ENCODE measurements at places on chromosomes 2 and 18.

DNA sequence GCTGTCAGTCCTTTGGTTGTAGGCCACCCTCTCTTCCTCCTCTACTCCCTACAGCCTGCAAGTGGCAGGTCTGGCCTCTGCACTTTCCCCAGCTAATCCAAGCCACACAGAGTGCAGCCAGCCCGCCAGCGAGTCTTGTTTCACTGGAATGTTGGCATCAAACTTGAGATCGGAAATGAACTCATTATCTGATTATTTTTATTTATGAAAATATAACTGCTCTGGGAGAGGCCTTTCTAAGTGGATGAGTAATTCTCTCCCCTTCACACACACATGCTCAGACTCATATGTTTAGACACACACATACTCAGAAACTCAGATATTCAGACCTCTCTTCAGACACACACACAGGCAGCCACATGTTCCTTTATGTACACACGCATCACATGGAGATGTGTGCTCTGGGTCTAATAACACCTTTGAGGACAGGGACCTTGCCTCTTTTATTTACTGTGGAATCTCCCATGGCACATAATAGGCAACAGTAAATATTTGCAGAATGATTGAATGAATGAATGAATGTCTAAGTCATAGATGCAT lies 151.3 kb downstream of the ZFP36L2 start:
- no peak for DNase-seq

DNA sequence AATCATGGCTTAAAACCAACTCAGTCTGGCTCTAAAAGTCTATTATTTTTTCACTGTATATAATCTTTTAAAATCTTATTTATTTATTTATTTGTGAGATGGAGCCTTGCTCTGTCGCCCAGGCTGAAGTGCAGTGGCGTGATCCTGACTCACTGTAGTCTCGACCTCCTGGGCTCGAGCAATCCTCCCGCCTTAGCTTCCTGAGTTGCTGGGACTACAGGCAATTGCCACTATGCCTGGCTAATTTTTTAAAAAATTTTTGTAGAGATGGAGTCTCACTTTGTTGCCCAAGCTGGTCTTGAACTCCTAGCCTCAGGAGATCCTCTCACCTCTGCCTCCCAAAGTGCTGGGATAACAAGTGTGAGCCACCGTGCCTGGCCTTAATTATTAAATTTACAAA lies 14.5 kb downstream of the GORASP2 start:
- no peak for DNase-seq

DNA sequence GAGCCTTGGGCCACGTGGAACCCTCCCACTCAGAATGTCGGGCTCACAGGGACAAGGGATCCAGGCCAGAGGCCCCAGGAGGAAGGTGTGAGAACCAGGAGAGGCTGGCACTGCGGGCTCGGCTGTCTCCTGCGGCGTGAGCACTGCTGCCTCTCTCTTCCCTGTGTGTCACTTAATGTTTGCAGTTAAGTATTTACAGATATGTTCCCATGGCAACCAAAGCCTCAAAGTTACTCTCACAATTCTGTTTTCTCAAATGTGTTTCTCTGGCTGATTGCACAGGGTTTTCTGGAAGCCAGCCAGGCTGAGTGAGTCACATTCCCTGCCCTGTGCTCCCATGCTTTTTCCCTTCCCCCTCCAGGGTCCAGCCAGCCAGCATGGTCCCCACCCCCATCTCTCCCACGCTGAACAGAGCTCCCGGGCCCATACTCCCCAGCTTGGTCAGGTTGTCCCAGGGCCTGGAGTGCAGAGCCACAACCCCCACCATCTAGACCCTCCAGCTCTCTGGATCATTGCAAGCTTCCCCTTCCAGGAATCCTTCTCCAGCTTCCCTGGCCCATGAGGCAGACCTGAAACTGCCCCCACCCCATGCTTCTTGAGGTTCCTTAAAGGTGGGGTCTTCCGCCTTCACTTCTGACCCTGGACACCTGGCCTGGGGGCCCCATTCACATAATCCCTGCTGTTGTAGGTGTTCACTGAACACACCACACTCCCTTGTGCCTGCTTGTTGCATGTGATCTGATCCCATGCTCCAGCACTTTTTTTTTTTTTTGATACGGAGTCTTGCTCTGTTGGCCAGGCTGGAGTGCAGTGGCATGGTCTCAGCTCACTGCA lies 265.9 kb downstream of the CELF4 start:
- peak; percentile 84 for DNase-seq

- DNase-seq: no peak
Measured at GRCh38 chr18:25047983-25048382, 304.0 kb downstream of the ZNF521 start.

DNA sequence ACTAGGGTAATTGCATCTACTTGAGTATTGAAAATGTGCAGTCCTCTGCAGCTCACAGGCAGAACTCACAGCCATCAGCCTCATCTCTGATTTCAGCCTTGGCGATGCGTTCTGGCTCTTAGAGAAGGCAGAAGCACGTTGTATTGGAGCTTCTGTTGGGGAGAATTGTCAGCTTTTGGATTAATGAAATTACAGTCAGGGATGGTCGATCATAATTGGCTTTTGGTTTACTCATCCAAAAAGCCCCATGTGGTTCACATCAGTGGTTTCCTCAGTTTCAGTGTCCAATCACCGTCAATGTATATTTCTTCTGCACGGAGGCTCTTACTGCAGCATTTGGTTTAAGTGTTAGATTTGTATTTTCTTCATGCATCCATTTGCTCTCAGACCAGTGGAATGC lies 218.5 kb upstream of the SOX11 start:
- DNase-seq: no peak

DNA sequence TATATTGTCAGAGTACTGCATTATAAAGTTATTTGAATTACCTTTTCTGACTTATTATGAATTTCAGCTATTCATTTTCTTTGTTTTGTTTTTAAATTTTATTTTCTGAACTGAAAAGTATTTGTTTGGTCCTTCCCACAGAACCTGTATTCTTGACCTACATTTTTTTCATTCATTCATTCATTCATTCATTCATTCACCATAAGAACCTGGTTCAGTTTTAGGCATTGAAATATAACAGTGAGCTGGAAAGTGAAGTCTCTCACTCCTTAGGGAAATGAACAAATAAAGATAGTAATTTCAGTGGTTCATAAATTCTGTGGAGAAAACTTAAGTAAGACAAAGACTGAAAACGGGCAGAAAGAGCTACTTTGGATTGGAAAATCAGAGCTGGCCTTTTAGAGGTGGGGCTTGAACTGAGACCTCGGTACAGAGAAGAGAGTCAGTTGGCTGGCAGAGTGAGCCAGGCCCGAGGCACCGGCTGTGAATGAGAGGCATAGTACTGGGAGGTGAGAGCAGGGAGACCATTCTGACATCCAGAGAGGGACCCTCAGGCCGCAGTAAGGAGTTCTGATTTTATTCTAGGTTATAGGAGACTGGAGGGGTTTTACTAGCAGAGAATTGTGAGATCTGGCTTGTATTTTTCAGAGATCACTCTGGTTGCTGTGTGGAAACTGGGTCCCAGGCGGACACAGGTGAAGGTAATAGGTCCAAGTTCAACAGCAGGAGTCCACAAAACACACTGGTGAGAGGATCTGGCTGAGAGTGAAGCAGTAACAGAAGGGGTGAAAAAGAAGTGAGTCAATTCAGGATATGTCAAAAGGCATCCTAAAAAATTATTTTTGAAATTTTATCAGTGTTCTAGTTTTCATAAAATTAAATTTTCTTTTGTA lies 75.8 kb upstream of the FN1 start:
- DNase-seq: peak; percentile 75

GRCh38 chr2:233331536-233331935 lies 22.8 kb upstream of the DGKD start:
- peak; percentile 65 for DNase-seq

DNA sequence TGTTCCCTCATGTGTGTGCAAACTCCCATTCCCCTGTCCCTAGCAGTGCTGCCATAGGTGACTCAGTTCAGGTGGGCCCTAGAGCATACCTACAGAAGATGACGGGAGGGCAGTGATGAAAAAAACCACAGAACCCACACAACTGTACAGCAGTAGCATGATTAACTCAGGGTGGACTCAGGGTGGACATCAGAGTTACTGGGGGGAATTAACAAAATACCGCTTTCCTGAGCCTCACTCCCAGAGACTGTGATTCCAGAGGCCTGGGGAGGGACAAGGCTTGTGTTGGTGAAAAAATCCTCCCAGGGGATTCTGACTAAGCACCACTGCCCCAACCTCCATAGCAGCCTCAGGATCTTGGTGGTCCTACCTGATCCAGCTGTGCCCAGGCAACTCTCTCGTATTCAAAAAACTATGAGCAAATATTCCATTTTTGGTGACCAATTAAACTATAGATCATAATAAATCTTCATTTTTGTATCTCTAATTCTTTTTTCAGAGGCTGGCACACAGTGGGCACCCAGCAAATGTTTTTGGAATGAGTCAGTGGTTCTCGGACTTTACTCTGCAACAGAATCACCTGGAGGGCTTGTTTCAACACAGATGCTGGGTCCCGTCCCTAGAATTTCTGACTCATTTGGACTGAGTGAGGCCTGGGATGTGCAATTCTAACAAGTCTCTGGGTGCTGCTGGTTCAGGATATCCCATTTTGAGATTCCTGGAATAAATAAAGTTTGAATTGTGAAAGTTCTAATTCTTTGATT lies 84.1 kb upstream of the NABP1 start:
- DNase-seq: no peak

GRCh38 chr2:128635361-128635900 lies 316.8 kb upstream of the HS6ST1 start:
- DNase-seq: peak; percentile 21

- DNase-seq: no peak
Measured at GRCh38 chr2:127516041-127516762, 10.1 kb downstream of the IWS1 start.

Measured in left lobe of liver (tissue), 2 donors.